ENCODE measurements at places on chromosomes 16 and 17.

GRCh38 chr17:60747069-60747808 lies 69.6 kb downstream of the BCAS3 start:
- no peak for DNase-seq

- no peak for DNase-seq
These were observed 772 bp upstream of the PHAF1 start for GRCh38 chr16:67108931-67109406.

GRCh38 chr17:42953669-42954068 lies 10.6 kb downstream of the AARSD1 start:
- DNase-seq, result no peak

- no peak for DNase-seq
These were observed 7.5 kb upstream of the UMOD start for GRCh38 chr16:20359997-20360396.
